ENCODE measurements at places on chromosomes 13 and 19.

DNA sequence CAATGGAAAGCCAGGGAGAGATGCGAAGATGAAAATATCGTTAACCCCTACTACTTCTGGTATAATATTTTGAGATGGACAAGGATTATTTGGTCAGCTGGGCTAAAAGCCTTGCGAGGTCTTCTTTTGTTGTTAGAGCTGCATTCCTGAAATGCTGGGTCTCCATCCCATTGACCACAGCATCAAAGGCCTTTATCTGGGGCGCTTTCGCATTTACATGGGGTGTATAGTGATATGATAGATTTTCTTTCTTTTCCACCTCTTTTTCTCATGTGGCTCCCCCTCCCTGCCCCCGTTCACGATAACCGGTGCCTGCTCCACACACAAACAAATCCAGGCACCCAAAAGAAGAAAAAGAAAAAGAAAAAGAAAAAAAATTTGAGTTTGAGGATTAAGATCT lies 77.5 kb downstream of the ZNF536 start:
- no peaks in the 10 kb centered on the region for H3K27me3 ChIP-seq
- no peak for DNase-seq
- H3K27ac ChIP-seq, result no peak overlapping the region
- H3K36me3 ChIP-seq, result no peaks in the 10 kb centered on the region
- no peak overlapping the region for H3K4me3 ChIP-seq

- DNase-seq, result no peak
- H3K4me1 ChIP-seq, result no peaks in the 10 kb centered on the region
- no peak overlapping the region for H3K4me3 ChIP-seq
- H3K27me3 ChIP-seq, result no peaks in the 10 kb centered on the region
These were observed 942.6 kb upstream of the SLC10A2 start for GRCh38 chr13:104008541-104009435.

DNA sequence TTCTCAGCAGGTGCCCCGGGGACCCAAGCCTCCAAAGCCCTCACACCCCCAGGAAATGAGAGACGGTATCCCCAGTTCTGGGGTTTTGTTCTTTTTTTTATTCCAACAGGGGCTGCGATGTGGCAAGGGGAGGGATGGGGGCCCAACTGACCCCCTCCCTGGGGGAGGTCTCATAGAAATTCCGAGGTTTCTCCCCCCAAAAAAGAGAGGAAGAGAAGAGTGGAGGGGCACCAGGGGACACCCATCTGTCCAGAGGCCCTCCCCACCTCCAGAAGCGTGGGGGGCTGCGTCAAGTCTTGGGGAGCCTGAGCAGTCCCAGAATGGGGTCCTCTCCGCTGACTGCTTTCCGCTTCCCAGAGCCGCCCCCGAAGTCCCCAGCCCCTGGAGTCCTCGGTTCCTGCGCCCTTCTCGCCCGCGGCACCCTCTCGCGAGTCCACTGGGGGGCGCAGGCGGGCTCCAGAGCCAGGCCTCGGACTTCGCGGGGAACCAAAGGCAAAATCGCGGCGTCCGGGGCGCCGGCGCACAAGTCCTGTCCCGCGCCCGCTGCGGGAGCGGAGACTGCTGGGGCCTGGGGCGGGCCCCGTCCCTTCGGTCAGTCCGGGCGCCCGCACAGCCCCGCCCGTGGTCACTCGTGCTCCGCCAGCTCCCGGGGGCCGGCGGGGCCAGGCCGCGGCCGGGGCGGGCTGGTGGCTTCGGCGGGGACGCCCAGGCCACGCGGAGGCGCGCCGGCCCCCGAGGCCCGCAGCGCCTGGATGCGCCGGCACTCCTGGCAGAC lies 4.4 kb upstream of the ATP1A3 start:
- peaks cover 65% of the 10 kb centered on the region for H3K27me3 ChIP-seq
- DNase-seq, result peak; percentile 41
- H3K4me1 ChIP-seq, result peaks cover 32% of the 10 kb centered on the region
- peak overlapping the region; percentile 79 for H3K4me3 ChIP-seq

GRCh38 chr13:35143123-35143522 lies 201.1 kb downstream of the NBEA start:
- no peak overlapping the region for H3K4me3 ChIP-seq
- H3K36me3 ChIP-seq, result peaks cover 3% of the 10 kb centered on the region

DNA sequence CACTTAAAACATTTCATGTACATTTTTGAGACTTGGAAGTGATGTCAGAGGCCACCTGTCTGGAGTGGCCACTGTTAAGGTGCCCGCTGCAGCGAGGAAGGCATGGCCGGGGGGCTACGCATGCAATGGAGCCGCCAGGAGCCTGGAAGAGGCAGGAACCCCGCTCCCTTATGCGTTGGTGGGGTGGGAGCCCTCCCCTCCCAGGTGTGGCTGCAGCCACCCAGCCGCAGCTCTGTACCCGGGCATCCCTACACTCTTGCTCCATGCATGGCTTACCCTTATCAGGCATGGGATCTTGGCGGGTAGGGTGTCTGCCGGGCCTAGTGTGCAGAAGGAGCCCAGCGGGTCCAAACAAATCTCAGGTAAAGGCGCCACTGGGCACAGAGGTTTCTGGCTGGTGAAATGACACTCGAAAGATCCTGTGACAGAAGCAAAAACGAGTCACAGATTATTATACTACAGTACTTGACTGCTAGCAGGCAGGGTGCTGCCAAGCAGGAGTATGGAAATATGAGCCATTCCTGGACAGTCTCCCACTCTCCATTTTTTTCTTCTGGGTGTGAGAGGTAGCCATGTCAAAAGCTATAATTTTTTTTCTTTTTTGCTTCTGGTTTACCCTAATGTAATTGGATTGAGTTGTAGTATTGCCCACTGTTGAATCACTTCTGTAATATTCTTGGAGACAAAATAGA lies 1606.3 kb upstream of the MIR17HG start:
- H3K27ac ChIP-seq, result no peak overlapping the region
- no peak for DNase-seq
- H3K4me3 ChIP-seq, result no peak overlapping the region
- H3K27me3 ChIP-seq, result no peaks in the 10 kb centered on the region

DNA sequence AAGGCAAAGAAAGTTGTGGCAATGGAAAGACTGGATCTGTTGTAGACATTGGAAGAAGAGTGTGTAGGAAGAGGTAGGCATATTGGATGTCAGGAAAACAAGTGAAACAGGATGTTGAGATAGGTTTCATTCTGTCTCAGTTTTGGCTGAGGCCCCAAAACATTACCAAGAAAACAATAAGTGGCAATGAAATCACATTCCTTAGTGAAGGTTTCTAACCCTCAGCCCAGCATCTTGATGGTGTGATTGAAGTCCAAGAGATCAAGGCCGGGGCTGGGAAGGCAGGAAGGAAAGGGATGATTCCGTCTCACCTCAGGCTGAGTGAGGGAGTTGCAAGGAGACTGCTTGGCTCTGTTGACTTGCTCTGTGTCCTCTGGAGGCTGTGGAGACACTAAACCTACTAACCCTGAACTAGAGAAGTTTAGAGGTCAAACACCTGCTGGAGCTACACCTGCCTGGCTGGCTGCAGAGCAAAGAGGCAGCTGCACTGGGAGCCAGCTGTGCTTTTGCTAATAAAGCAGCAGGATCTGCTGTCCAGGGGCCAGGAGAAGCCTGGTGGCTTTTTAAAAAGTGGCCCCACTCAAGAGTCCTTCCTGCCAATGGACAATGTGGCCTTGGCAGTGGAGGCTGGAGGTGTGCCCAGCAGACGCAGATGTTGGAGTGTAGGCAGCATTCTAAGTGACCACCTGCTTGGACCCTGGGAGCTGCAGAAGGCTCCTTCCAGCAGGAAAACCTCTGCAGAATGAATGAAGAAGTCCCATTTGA lies 53.6 kb downstream of the DGKH start:
- no peak for DNase-seq
- peak overlapping the region; percentile 15 for H3K27ac ChIP-seq
- no peak overlapping the region for H3K4me3 ChIP-seq
- H3K4me1 ChIP-seq, result no peaks in the 10 kb centered on the region
- peaks cover 1% of the 10 kb centered on the region for H3K36me3 ChIP-seq

DNA sequence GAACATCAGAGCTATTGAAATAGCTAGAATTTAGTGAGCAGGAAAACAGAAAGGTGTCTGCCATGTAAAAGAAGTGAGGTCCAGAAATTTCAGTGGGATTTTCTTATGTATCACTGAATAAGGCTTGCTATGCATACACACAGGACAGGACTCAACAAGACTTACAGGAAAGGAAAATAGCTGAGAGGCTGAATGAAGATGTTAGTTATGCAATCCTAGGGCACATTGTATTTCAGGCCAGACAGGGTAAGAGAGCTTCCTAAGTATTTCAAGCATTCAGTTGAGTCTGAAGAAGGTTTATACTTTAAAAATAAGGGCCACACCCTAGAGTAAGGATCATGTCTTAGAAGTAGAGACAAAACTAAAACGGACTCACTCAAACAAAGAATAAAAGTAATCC lies 419.9 kb upstream of the PRR20A start:
- no peak for DNase-seq

DNA sequence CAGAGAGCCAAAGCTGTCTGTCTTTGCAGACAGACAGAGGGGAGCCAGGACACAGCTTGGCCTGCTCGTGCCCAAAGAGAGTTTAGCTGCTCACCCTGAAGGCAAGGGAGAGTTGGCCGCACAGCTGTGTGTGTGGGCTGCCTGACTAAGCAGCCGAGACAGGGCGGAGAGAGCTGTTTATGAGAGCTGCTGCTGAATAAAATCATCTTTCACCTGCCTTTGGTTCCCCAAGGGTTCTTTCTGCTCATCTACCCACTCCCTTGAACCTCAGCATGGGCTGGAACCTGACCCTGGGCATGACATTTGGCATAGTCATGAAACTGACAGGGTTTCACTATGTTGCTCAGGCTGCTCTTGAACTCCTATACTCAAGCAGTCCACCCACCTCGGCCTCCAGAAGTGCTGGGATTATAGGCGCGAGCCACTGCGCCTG lies 98.2 kb downstream of the RBM26 start:
- peaks cover 15% of the 10 kb centered on the region for H3K4me1 ChIP-seq
- H3K27ac ChIP-seq, result peak overlapping the region; percentile 31
- H3K36me3 ChIP-seq, result peaks cover 3% of the 10 kb centered on the region
- H3K4me3 ChIP-seq, result no peak overlapping the region
- DNase-seq, result no peak

- no peaks in the 10 kb centered on the region for H3K4me1 ChIP-seq
- no peak for DNase-seq
- H3K4me3 ChIP-seq, result no peak overlapping the region
- no peak overlapping the region for H3K27ac ChIP-seq
- H3K27me3 ChIP-seq, result no peaks in the 10 kb centered on the region
These were observed 404.4 kb downstream of the SPRY2 start for GRCh38 chr13:79936368-79937136.
